ENCODE measurements at places on chromosomes 11 and 22.

DNA sequence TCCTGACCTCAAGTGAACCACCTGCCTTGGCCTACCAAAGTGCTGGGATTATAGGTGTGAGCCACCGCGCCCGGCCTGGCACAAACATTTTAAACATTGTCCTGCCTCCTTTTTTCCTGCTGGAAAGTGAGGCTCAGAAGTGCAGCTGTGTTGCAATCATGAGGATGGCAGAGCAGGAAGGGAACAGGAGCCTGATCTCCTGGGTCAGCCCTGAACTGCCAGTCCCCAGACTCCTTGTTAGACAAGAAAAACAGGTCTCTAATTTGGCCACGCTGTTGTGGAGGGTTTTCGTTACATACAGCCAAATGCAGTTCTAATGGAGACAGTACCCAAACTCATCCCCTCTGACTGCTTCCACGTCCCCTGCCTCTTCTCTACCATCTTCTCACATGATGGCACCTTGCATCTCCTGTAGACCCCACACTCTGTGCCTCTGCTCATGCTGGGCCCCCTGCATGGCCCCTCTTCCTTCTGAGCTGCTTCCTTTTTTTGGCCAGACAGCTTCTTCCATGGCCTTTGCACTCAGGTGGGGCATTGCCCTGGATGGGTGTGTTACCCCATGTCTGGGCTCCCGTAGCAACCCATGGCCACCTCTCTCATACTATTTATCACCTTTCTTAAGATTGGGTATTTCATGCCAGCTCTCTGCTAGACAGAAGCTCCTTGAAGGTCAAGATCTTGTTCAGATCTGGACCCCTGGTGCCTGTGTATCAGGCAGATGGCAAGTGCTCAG, 227.1 kb downstream of the CEP164 start:
- DNase-seq, result no peak

DNA sequence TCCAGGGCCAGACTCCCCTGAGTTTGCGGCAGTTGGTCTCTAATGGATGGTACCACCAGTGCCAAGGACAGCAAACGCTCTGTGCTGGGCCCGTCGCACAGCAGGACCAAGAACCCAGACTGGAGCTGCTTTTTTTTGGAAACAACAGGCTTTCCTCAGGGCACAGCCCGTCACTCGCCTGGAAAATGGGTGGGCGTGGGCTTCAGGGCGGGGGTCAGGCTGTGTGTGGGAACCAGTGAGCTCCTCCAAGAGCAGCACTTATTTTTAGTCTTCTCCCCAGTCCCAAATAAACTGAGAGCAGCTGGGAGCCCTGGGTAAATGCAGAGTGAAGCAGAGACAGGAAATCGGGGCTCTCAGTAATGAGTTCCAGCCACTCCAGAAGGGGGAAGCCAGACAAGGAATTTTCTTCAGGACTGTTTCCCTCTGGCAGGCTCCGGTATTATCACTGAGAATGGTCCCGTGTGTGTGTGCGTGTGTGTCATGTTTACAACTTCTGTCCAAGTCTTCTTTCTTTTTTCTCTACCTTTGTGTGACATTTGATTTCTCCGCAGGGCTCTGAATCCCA, 63.0 kb downstream of the PPFIBP2 start:
- DNase-seq, result no peak

DNA sequence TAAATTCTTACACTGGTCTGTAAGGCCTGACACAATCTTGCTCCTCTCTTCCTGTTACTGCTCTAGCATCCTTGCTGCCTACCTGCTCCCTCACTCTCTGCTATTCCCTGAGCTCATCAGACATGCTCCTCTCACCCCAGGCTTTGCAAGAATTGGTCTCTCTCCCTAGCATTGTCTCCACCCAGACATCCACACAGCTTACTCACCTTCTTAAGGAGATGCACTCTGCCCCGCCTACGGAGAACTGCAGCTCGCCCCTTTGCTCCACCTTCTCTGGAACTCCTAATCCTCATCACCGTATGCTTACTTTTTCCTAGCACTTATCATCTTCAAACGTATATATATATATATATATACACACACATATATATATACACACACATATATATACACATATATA, 23.3 kb upstream of the TMPRSS5 start:
- no peak for DNase-seq

DNA sequence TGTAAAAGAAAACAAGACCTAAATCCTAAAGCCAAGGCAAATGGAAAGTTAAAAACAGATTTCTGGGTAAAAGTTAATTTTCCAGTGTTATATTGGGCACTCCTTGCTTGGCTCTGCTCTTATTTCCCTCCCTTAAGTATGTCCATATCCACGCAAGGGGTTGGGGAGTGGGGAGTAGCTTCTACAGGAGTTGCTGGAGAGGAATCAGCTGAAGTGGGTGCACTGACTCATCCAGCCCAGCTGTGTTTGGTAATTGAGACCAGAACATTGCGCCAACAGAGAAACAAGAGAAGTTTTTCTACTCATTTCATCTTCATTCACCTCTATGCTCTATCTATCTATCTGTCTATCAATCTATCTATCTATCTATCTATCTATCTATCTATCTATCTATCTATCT, 298.4 kb upstream of the PDGFD start:
- no peak for DNase-seq

GRCh38 chr11:70048279-70049024, 29.7 kb upstream of the ANO1 start:
- DNase-seq, result no peak

DNA sequence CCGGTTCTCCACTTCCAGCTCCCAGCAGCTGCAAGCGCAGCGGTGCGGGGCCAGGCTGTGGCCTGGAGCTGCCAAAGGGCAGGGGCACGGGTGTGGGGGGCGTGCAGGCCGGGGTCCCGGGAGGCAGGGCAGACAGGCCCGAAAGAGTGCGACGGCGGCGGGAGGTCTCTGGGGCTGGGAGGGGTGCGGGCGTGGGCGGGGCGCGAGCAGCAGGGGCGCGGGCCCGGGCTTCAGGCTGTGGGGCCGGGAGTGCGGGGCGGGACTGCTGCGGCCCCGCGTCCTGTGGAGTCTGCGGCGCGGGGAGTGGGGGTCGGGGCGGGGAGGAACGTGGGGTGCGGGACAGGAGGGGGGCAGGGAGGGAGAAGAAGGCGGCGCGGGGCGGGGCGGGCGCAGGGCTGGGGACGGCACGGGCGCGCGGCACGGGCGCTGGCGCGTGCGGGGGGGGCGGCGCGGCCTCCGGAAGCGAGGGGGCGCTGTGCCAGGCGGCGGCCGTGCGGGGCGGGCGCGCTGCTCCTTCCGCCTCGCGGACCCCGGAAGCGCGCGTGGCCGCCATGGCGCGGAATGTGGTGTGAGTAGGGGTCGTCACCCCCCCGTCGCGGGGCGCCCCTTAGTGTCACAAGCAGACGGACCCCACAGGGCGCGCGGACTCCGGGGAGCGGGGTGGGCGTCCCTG, at the start of gene MRPL23:
Gene MRPL23 (plus strand): TSS at position 521 of the 673 bp plus-strand sequence. CDS start 31 bp downstream, at position 552.
- DNase-seq, result no peak

DNA sequence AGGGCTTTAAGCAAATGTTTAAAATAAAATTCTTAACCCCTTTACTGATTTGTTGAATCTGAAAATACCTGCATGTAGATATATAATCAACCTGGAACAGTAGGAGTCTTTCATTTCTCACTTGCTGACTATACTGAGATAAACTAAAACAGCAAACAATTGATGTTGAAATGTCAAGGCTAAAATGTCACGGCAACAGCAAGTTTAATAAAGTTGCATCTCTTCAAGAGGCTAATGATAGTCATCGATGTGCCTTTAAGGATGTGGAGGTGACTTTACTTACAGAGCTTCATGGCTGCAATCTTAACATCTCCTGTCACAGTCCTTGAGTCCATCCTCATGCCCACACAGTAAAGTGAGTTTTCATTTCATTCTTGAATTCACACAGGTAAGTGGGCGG, 3.6 kb upstream of the PRRG4 start:
- no peak for DNase-seq

GRCh38 chr11:18720091-18720807, 5.7 kb downstream of the IGSF22 start:
- no peak for DNase-seq

- no peak for DNase-seq
These were observed 17.2 kb downstream of the PPFIBP2 start for GRCh38 chr11:7531011-7531410.

DNA sequence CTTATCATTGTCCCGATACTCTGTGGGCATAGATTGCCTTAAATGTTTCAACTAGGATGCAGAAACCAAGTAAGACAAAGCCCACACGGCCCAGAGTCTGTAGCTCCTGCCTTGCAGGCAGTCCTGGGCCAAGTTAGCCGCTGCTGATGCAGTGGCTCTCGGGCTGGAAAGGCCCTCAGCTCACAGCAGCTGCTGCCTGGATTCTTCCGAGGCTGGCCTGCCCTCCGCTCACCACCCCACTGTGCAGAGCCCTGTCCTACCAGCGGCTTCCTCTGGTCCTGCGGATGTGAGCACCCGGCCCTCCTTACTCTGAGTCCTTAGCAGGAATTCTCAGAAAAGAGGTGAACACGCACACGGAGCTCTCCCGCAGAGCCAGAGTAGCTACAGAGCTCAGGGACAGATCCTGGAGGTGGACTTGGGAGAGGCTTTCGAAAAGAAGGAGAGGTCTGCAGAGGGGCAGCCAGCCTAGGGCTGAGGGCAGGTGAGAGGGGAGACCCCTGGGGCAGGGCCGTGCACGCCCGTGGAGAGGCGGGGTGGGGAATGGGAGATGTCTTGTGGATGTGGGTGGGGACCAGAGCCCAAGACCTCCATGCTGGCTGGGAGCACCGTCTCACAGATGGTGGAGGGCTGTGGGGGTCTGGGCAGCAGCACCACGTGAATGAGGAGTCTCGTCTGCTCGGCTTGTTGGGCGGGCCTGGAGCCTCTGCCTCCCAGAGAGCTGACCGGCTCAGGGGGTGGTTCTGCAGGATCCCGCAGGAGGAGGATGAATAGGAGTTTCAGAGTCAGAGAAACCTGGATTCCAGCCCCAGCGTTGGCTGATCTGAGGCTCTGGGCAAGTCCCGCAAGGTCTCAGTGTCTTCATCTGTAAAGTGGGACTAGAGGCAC, 117.4 kb upstream of the B3GAT1 start:
- no peak for DNase-seq
